ENCODE measurements at places on chromosomes 5 and 9.

DNA sequence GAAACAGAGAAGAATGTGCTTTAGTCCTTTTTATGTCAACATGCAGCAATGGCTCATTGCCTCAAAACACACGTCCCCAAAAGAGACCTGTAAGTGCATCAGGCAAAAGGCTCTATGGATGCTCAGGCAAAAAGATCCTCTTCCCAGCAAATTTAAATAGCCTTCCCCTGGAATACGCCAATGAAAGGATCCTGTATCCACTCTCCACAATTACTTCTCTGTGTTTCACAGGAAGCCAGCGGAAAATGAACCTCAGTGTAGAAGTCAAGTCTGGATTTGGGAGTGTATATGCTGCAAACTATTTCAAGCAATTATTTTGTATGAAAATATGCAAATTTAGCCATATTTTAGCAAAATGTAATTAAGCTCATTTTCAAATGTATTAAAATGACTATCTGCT is 217.9 kb downstream of the EPB41L4A start:
- DNase-seq, result no peak

GRCh38 chr5:181187500-181188213 is 17.3 kb downstream of the TRIM7 start:
- DNase-seq, result no peak

DNA sequence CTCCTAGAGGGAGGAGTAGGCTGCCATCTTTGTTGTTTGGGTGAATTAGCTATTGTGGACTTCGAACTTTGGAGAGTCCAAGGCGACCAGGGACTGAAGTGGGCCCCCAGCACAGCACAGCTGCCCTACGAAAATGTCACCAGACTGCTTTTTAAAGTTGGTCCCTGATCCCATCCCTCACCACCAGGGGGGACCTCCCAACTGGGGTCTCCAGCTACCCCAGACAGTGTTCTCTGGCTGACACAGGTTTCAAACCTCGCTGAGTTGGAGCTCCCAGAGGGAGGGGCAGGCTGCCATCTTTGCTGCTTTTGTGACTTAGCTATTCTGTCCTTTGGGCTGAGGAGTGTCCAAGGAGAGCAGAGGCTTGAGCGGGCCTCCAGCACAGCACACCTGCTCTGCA is 45.7 kb upstream of the ADRB2 start:
- no peak for DNase-seq

GRCh38 chr5:135038205-135038812 is 4.3 kb upstream of the PITX1 start:
- no peak for DNase-seq

DNA sequence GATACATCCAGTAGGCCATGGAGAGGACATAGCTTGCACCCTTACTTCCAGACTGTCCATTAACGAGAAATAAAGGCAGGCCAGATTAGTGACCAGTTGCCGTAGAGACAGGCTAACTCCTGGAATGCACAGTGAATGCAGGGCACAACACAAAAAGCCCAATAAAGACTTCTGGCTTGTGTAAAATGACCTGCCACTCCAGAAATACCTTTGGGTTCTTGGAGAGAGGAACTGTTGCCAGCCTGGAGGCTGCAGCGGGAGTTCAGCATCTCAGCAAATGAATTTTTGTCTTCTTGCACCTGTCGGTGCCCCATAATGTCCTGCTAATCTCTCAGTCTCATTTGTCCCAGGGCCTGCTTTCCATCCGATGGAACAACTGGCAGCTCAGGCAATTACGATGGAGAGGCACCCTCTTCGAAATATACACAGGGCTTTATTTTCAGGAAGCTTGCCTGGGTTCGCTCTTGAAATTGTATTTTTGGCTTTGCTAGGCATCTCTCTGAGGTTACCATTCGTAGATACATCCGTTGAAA is 538.8 kb upstream of the ZNF462 start:
- no peak for DNase-seq

DNA sequence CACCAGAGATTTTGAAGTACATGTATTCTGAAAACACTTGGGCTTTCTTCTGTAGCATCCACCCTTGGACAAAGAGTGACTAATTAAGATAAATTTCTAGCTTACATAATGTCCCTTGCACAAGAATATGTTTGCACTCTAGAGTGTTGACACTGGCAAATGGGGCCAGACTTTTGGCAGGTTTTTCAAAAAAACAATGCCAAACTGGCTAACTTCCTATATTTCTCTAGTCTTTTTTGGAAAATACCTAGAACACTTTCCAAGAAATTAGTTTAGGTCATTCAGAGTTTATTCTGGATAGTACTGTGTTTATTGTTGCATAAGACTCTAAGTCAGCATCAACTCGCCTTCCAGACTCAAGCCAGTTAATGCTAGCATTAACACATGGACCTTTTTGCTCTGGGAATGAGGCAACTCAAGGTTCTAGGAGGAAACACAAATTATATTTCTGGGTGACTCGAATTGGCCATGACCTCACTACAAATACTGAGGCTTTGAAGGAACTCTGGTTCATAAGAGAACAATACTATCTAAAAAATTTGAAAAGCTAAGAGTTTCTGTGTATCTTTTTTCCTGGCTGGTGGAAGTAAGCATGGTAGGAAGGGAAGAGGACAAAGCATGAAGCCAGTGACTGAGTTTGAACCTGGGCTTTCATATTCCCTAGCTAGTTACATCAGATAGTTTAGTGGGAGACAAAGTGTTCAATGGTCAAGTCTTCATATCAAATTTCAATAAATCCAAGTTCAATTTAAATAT is 101.6 kb downstream of the NREP start:
- DNase-seq, result no peak

DNA sequence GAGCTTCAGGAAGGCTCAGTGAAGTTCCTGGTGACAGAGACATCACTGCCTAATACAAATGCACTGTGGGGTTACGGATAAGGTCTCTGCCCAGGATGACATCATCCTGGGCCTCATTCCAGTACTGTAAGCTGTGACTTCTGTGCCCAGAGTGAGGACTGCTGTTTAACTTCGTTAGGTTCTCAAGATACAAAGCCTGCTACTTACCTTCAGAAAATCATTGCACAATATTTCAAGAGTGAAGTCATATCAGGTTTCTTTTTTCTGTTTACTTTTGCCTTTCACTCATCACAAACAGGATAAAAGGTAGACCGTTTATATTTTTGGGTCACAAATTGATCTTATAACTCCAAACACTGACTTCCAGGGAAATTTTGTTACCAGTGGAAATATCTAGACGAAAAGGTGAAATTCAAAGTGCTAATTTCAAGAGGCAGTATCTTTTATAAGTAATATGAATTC is 241.2 kb downstream of the PIK3R1 start:
- DNase-seq, result no peak

DNA sequence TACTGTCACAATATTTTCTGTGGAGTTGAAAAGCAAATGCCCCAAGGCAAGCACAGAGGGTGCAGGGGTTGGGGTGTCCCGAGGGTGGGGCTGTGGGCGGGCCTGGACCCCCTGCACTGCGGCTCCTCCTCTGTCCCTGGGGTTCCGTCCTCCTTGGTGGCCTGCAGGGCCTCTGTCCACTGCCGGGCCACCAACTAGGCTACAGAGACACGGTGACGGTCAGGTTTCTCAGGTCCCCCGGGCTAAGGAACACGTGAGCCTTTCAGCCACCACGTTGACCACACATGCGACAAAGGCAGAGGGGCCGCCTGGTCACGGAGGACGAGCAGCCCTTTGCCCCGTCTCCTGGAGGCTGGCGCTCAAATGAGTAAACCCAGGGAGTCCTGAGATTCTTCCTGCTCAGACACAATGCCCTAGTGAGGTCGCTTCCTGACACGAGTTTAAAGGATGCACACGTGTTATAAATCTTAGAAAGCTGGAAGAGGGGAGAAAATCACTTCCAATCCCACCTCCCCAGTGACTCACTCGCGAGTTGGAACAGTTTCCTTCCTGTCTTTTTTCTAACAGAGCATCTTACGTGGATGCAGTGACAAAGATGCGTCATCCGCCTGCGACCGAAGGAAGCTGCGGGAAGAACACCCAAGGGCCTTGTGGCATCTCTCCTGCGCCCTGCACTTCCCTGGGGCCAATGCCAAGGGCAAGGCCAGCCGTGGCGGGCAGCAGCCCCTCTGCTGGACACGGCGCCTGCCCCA is 24.8 kb upstream of the OBP2B start:
- no peak for DNase-seq

- no peak for DNase-seq
Observed at GRCh38 chr9:124743686-124744348, 27.3 kb downstream of the NR6A1 start.

Measured in stimulated activated CD8-positive, alpha-beta memory T cell treated with anti-CD3 and anti-CD28 coated beads, Interleukin-4, amount 100 ng/mL, for 4 hours (primary cell).